ENCODE measurements at places on chromosomes 1 and 21.

- peak; percentile 84 for DNase-seq
Measured at GRCh38 chr1:89865498-89866382, 44.9 kb downstream of the LRRC8D start.

DNA sequence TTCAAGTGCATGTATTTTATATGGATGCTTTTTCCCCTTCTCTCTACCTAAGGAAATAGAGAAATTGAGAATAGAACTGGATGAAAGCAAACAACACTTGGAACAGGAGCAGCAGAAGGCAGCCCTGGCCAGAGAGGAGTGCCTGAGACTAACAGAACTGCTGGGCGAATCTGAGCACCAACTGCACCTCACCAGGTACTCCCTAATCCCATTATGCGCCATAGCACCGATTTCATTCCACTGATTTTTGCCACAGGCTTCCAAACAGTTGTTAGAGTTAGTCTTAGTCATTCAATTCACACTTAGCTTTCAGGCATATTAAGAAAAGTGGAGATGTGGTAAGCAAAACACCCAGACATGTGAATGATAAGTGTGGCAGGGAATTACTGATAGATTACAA lies 122.8 kb downstream of the SDCCAG8 start:
- no peak for DNase-seq

DNA sequence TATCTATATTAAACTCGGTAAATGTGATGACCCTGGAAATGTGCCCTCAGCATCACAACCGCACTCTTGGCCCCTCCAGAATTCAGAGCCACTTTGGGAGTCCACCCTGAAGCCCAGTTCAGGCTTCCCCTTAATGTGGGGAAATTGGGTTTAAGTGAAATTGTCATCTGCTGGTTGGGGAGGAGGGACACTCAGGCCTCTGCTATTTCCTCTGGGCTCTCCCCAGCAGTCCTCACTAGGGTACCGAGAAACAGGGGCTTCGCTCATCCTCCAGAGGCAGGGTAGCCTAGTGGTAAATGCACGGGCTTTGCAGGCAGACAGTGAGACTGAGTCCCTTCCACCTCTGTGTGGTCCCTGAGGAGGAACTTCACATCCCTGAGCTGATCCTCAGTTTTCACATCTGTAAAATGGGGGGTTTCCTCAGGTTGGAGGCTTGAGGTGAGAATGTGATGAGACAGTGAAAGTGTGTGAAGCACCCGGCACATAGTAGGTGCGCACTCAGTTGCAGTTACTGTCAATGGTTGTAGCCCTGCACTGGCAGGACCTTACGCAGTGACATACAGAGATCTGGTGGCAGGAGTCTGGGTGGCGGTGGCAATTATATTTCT lies 14.6 kb upstream of the WNT4 start:
- no peak for DNase-seq

DNA sequence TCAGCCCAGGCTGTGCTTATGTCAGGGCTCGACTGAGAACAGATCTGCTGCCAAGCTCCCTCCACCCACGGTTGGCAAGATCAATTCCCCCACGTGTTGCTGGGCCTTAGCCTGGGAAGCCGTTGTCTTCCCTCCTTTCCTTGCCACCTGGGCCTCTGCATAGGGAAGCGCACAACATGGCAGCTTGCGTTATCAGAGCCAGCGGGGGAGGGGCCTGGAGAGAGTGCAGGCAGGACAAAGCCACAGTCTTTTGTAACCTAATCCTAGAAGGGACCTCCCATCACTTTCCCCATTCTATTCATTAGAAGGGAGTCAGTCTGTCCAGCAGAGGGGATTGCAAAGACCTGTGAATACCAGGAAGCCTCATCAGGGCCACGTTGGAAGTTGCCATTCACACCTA lies 17.0 kb upstream of the IGSF21 start:
- no peak for DNase-seq

DNA sequence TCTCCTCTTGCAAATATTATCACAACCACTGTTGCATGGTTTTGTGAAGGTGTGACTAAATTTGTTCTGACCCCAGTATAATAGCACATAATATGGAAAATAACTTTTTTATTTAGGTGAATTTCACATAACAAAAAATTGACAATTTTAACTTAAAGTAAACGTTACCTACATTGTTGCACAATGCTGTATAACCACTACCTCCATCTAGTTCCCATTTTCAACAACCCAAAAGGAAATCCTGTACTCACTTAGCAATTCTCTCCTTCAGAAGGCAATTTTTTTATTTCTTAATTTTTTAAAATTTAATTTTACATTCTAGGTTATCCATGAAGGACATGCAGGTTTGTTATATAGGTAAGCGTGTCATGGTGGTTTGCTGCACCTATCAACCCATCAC lies 95.2 kb downstream of the KCNJ6 start:
- no peak for DNase-seq

- peak; percentile 82 for DNase-seq
Measured at GRCh38 chr1:14476170-14476955, 122.1 kb upstream of the KAZN start.

DNA sequence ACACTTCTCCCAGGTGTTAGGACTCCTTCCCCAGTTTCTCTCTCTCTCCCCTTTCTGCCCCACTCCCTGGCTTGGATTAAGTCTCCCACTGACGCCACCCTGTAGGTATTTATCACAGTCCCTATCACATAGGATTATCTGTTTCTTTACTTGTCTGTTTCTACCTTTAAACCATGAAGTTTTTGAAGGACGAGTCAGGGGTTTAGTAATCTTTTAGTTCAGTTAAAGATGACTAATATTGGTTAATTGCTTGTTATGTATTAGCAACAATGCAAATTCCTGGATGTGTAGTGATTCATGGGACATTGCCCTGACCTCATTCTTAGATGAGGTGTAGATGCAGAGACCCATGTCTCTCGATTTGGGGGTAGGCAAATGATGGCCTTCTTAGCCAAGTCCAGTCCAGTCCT lies 6.4 kb downstream of the LAMC1 start:
- peak; percentile 86 for DNase-seq

DNA sequence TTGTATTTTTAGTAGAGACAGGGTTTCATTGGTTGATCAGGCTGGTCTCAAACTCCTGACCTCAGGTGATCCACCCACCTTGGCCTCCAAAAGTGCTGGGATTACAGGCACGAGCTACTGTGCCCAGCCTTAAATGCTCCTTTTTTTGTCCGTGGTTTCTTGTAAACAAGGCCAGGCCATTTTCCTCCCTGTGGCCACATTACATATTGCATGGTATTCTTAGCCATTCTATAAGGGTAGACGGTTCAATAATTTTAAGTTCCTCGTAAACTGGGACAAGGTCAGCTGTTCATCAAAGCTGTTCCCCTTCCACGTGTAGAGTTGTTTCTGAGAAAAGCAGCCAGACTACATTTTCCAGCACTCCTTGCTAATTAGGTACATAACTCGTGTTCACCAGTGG lies 10.3 kb upstream of the LUZP1 start:
- DNase-seq: no peak

- DNase-seq: no peak
Measured at GRCh38 chr1:190615818-190616217, 138.2 kb upstream of the BRINP3 start.

DNA sequence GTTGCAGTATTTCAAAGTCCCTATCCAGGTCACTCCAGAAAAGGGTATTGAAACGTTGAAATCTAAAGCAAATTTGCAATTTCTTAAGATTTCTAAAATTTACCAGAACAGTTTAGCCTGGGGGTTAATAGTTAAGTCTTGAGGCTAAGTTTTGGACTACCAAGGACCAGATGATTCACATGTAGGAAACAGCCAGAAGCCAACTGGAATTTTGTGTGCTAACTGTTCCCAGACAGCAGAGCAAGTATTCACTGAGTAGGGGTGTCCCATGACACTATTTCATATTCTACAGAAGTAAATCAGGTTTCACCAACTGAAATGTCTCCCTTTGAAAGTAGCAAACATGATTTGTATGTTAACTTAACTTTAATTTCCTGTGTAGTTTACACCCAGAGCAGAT lies 11.5 kb upstream of the C1orf105 start:
- DNase-seq: peak; percentile 47

All from astrocyte (in vitro differentiated cells and primary cell).